ENCODE measurements at places on chromosomes 11 and 22.

GRCh38 chr22:43314611-43315010 lies 28.6 kb downstream of the SCUBE1 start:
- DNase-seq: no peak

DNA sequence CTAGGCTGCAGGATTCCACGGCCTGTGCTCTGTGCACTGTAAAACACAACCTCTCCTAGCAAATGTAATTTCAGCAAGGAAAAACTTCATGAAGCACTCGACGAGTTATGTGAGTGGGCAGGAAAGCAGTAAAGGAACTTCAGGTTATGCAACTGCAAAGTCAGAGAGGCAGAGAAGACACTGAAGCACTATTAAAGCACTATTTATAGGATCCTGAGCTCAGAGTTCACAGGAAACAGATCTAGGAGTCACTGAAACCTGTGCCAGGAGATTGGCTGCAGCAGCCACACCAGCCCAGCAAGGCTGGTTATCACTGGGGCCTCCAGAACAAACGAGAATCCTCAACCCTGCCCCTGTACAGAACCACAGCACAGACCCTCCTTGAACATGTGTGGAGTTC lies 2.5 kb downstream of the SMIM35 start:
- DNase-seq: no peak

- DNase-seq: no peak
Observed at GRCh38 chr11:93099806-93100205, 98.0 kb downstream of the SLC36A4 start.

DNA sequence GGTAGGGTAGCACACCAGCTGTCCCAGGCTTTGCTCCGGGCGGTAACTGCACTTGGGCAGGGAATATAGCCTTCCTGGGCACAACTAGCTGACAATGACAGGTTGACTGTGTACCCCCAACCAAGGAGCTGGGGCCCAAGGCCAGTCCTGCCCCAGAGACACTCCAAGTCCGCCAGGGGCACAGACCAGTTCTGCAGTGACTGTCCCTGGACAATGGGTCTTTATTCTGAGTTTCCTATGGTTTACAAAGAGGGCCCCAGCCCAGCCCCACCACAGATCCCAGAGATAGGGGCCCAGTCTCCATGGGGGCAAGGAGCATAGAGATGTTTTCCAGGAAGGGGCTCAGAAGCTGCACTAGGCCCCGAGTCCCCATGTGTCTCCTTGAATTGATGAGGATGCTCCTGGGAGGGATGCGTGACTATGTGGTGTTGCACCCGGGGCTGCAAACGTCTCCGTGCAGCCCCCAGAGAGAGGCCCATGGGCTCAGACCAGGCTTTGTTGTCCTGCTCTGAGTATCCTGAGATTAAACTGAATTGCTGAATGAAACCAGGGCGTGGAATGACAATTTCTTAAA lies 48.4 kb downstream of the CD6 start:
- DNase-seq: no peak

GRCh38 chr11:116794851-116795250 lies 3.2 kb upstream of the APOA5 start:
- no peak for DNase-seq

Data from stimulated activated CD8-positive, alpha-beta memory T cell treated with anti-CD3 and anti-CD28 coated beads, Interleukin-2, amount 100 ng/mL, for 1 hour (primary cell).